Activated CD4-positive, alpha-beta T cell treated with anti-CD3 and anti-CD28 coated beads, Interleukin-2, amount 50 U/mL, for 16 hours (primary cell): ENCODE measurements at places on chromosomes 5 and 9.

DNA sequence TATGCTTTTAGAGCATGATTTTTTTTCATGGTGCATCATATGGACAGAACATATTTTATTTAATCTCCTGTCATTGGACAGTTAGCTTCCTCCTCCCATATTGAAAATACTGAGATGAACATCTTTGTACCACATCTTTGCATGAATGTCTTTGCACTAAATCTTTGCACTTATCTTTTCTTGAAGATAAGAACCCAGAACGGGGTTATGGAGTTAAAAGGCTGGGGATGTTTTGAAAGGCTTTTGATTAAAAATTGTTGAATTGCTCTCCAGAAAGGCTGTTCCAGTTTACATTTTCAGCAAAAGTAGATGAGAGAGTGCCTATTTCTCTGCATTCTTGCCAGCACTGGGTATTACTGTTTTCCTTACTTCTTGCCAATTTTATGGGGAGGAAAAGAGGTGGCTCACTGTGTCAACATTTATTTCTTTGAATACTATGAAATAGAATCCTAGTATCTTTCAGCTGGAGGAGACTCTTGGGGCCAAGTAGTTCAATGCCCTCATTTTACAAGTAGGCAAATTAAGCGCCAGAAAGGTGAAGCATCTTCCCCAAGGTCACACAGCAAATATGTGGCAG is 7.2 kb downstream of the NCS1 start:
- DNase-seq: no peak

GRCh38 chr9:107732781-107733522 is 243.4 kb upstream of the KLF4 start:
- no peak for DNase-seq

DNA sequence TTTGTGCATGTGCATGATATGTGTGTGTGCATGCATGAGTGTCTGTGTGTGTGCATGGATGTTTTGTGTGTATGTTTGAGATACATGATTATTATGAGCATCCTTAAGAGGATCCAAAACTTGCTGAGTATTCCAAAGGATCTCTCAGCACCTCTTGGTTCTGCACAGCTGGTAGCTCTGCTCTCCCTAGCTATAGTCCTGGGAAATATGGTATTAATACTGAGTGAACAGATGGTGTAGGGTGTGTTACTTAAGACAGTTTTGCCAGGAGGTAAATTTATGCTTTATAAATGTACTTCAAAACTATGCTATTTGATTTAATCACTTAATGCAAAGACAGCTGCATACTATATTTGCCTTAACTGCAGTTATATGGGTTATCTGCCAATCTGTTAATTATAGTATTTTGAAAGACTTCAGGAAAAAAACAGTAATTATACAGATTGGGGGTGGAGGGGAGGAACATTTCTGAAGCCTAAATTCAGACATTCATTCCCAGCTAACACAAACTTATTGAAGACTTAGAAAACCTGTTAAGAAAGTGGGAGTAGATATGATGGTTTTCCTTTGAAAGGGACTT is 215.5 kb downstream of the MPDZ start:
- DNase-seq: no peak

- DNase-seq: no peak
Measured at GRCh38 chr9:98709968-98710965, 1.5 kb upstream of the GABBR2 start.

DNA sequence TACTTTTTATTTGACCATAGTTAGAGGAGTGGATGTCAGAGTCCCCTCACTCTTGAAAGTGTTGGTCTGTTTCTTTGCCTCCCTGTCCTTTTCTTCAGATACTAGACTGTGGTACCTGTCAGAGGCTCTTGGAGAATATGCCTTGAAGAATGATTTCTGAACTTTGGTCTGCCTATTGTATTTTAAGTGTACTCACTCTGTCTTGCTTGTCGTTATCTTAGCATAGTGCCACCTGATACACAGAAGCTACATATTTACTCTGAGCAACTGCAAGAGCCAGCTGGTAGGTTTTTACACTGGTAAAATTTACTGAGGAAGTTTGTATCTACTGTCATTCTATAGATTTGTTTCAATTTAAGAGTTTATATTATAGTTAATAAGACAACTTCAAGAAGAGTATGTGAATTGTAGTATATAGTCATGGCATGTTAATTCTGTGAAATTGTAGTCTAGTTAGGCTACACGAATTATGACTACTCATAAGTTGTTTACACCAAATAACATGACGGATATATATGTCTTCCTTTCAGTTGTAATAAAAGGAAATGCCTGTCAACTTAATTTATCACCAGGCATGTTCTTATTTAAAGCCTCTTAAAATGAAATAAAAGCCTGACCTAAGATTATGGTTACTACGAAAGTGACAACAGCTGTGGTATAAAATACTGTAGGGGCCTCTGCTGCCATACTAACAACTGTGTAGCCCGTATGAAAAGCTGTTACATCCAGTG is 201.7 kb downstream of the KDM4C start:
- no peak for DNase-seq

DNA sequence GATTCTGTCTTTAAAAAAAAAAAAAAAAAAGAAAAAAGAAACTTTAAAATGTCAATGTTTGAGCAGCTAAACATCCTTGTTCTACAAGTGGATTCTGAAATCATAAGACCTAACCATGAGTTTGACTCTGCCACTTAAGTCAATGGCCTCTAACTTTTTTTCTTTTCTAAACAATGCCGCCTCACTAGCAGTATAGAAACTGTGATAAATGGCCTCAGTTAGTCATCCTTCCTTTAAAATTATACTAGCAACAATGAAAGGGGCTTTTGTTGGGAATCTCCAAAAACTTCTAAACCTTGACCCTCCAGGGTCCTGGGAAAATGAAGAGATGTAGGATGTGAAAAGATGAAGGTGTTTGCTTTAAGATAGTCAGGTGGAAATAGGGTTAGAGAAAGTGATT is 71.1 kb downstream of the FBXL7 start:
- DNase-seq: no peak

GRCh38 chr9:18907927-18908625 is 124.9 kb downstream of the SAXO1 start:
- no peak for DNase-seq

GRCh38 chr9:135661816-135662560 is 1.1 kb upstream of the LCN9 start:
- DNase-seq: no peak
